HT1080 (cell line): ENCODE measurements at places on chromosomes 3 and 15. TPM values are rescaled to one million over a fixed set of nuclear protein-coding genes. Genes with fewer than 3 reads are reported as not detected.

DNA sequence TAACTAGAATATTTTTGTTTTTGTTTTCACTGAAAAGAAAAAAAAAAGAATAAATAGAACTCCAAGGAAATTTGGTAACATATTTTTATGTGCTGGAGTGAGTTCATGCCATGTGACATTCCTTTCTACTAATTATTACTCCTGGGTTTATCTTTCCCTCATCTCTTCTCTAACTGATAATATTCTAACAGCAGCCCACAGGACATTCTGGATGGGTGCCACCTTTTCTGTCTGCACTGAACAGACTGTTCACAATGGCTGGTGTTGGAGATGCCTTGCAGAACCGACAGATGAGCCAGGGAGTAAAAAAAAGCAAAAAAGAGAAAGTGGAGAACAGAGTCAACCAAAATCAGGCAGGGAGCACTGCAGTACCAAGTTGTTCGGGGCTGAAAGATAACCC is 151.3 kb downstream of the OR4M2 start:
- no peak for DNase-seq

GRCh38 chr15:28892789-28893610 is 7.2 kb downstream of the APBA2 start:
- DNase-seq = peak; percentile 26

DNA sequence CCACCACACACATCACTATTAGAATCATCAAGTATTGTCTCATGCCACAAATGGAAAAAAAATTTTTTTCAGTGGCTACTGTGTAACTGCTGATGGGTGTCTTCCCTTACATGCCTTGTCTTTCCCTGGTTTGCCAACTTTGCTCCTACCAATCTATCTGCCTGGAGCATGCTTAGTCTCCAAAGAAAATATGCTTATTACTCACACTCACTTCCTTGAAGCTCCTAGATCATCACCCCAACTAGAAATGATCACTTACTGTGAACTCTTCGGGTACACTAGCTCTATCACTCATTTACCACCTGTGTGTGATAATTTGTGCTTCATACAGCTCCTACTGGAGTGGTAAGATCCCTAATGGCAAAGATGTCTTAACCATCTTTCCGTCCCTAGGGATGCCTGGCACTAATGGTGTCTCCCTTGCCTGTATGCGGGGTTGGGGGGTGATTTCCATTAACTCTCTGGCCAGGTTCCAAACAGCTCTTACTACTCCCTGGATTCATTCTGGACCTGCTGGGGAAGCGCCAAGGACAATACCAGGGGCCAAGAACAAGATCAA is 799 bp downstream of the VPS33B start:
- peak; percentile 10 for DNase-seq

DNA sequence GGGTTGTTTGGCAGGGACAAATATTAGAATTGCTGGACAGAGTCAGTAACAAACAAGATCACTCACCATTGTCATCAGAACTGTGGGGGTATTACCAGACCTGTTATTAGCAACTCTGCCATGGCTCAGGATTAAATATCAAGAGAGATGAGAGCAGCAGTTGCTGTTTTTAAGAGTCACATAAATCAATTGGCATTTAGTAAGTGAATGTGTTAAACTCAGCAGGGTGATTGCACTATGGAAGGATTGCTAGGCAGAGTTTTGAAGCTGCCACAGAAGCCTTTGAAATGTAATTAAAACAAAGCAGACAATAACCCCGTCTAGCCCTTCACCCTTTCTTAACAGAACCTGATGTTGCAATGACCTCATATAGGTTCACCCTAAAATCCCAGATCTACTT is 238.8 kb downstream of the GAP43 start:
- DNase-seq = no peak

- no peak for DNase-seq
Observed at GRCh38 chr15:90955624-90956273, 1.1 kb downstream of the RCCD1 start.

The RFTN1 gene
- 38.4 and 43.8 TPM in 2 replicates for total RNA-seq
